ENCODE measurements at places on chromosomes 7 and 10.

DNA sequence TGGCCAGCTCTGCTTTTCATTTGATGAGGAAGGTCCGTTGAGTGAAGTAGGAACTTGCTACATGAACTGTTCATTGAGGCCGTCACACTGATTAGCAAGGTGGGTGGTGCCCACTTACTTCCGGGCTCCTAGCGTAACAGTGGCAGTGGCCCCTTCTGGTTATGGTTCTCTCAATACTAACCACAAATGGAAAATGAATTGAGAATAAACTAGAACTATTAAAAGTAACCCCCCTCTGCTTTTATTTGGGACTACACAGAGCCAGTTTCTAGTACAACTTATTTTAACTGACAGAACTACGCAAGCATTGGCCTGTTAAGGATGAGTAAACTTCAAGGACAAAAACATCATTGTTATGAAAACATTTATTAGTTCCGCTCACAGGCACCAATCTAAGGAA, 519.1 kb downstream of the INHBA start:
- DNase-seq = no peak

GRCh38 chr10:73407495-73407894, 6.4 kb downstream of the ANXA7 start:
- DNase-seq = no peak

DNA sequence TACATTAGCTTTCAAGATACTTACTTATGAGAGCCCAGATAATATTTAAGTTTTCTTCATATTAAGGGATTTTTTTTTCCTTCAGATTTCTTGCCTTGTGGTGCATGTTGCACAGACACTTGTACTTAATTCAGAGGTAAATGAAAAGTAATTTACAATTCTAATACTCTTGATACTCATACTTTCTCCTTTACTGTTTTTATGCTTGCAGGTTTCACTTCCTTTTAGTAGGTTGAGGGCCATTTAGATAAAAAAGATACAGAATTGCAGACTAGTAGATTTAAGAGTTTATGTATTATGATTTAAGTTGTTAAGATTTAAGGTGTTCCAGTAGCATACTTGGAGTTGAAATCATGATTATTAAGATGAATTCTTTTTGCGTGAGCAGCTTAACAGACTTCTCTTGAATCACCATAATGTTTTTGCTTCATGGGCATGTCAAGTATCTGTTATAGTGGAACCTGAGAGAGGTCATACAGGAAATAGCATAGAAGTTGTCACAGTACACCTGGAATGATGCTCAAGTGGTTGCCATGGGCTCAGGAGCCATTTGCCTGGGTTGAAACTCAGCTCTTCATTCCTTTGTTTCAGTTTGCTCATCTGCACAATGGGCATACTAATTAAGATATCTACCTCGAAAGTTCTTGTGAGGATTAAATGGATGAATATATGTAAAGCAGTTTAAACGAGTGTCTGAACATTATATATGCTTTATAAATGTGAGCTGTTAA, 174.8 kb upstream of the PRPS1L1 start:
- no peak for DNase-seq

- DNase-seq = no peak
Measured at GRCh38 chr10:68077026-68077425, 1.9 kb upstream of the HERC4 start.

GRCh38 chr7:2437537-2438148, 34.2 kb downstream of the CHST12 start:
- no peak for DNase-seq

- DNase-seq = no peak
Measured at GRCh38 chr7:22066522-22066921, 120.8 kb upstream of the CDCA7L start.

GRCh38 chr7:601595-602340, 82.1 kb upstream of the PDGFA start:
- DNase-seq = no peak

GRCh38 chr10:33783078-33783477, 448.6 kb upstream of the NRP1 start:
- DNase-seq = no peak

DNA sequence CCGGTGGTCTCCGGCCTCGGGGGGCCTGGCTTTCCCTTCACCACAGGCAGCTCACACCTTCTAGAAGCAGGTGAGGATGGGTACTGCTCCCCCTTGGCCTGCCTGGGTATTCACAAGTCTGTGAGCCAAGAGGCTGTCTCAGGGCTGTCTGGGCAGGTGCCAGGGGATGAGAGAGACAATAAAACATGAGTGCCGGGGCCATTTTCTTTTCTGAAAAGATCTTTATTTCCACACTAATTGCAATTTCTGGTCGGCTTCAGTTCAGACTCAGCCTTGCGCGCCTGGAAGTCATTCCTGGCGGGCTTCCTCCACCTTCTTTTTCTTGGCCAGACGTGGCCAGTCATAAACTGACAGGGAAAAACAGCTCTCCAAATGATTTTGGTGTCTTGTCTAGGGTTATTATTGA, 171.2 kb downstream of the ARHGAP12 start:
- DNase-seq = no peak

DNA sequence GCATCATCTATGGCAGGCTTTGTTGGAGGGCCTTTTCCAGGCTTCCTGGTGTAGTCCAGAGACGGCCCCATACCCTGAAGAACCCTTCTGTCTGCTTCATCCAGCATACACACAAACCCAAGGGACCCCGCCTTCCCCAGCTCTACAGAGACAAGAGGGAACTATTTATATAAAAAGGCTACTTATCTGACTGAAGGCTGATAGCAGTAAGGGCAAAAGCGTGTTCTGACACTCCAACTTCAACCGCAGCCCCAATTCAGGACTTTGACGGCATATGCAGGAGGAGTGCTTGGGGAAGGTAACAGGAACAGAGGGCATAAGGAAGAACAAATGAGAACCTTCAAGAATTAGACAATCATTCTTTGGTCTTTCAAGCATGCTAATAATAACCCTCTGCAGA, 21.0 kb downstream of the GNA12 start:
- DNase-seq = no peak

- no peak for DNase-seq
Measured at GRCh38 chr10:120598386-120598785, 141.4 kb downstream of the PLPP4 start.

DNA sequence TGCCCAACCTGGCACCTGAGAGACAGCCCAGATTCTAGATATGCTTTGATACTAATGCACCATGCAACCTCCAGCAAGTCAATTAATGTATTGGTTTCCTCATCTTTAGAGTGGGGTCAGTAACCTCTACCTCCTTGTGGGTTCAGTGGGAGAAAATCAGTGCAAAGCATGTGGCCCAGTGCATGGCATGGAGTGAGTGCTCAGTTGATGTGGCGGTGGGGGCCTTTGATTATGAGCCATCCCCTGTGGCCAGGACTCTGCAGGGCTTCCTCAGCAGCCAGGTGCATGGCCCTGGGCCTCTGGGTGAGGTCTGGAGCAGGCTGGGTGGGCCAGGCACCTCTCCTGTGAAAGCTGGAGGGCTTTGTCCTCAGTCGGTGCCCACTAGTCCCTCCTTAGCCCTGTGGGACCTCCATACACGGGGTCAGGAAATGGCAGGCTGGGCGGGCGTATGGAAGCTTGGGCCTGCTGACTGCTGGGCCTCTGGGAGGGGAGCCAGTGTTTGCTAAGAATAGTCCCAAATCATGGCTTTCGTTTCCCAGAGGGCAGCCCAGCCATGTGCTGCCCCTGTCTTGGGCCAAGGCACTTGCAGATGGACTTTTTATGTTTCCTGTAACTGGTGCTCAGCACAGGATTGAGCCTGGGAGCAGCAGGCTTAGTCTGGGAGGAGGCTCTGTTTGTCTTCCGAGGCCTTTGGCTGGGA, 3.4 kb downstream of the PALD1 start:
- DNase-seq = no peak

DNA sequence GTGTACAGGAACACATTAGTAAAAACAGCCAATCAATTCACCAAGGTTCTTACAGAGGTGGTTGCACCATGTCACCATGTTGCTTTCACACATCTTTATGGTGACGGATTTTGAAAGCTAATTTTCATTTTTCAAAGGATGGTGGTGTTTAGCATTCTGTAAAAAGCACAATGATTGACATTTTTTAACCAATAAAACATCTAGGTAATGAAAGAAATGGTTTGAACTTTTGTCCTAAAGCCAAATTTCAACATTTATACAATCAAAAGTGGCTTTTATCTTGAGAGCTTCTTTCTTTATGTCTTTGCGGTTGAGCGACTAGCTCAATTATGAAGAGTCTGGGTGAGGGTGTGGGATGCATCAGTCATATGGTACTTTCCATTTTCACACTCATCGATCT, 94.4 kb downstream of the MALRD1 start:
- no peak for DNase-seq

DNA sequence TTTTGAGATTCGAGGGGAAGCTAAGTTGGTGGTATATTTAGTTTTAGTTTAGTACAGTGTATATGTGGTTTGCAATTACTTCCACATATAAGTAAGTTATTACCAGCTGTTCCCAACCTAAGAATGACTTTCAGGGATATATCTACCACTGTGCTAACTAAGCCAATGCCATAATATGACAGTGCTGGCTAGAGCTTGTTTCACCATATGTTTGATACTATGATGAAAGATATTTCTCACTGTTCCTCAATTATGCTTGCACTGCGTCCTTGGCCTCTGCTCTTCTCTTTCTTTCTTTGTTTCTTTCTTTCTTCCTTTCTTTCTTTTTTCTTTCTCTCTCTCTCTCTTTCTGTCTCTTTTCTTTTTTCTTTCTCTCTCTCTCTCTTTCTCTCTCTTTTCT, 113.8 kb upstream of the SKAP2 start:
- no peak for DNase-seq

DNA sequence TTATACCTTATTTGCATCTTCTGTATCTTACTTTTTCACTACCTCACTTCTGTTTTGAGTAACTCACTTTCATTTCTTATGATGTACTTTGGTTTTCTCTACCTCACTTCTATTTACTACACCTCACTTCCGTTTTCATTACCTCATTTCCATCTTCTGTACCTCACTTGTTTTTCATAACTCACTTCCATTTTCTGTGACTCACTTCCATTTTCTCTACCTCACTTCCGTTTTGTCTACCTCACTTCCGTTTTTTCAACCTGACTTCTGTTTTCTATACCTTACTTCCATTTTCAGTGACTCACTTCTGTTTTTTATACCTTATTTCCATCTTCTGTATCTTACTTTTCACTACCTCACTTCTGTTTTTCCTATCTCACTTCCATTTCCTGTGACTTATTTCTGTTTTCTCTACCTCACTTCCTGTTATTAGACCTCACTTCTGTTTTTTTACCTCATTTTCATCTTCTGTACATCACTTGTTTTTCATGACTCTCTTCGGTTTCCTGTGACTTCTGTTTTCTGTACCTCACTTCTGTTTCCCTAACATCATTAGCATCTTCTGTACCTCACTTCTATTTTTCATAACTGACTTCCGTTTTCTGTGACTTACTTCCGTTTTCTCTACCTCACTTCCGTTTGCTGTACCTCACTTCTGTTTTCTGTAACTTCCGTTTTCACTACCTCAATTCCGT, 493.1 kb upstream of the AKR1E2 start:
- no peak for DNase-seq

DNA sequence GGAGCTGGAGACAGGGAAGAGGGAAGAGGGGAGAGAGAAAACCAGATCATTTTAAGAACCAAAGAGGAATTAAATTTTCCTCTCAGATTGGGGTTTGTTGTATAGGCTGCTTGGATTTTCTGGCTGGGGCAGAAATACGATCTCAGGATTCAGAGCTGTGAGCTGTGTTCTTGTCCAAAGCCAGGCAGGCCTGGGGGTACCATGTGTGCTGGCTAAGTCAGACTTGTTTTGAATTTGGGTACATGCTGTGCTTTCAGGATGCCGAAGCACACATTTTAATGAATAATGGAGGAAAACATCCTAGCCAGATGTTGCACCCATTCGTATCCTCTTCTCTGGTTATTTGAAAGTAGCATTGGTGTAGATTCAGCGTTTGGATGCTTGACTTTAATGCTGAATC, 170.3 kb upstream of the PODXL start:
- no peak for DNase-seq

- no peak for DNase-seq
Measured at GRCh38 chr7:128912281-128912680, 1.8 kb upstream of the KCP start.

DNA sequence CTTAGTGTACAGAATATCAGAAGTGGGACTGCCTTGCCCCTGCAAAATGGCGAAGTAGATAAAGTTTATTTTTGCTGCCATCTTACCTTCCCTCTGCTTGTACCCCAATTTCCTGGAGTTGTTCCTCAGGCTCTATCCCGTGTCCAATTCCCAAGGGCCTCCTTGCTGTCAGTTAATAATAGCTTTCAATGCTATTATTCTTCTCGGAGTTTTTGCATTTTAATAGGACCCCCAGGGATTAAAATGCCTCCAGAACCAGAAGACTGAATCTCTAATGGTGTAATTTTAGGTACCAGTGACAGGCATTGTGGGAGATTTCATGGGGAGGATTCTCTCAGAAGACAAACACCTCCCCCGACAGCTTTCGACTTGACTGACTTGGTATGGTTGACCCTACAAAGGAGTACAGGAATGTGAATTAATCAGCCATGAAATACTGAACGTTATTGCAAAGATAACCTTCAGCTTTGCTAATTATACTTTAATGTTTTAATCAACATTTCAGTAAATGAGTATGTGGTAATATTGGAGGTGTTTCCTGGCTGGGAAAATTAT, 75.2 kb downstream of the ZNF22 start:
- DNase-seq = no peak

DNA sequence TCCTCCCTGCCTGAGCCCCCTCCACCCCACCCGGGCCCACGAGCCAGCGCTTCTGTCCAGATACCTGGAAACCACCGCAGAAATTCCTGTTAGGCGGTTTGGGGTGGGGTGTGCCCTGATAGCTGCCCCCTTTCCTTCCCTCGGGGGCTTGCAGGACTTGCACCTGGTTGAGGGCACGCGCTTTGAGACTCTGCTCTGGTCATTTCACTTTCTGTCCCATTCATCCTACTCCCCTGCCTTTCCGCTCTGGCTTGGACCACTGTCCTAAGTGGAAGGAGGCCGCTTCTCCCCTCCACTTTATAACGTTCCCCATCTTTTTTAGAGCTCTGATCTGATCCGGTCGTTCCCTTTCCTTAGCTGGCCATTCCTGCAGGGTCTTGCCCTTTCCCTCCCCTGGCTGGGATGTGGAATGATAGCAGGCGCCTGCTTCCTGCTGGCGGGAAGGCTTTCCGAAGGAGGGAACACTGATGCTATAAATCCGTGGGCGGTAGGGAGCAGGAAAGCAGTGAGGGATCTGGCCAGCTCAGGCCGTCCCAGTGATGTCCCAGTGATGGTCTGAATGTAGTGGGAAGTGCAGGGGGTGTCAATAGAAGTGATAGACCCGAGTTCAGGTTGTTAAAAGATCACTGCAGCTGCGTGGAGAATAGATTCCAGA, 852 bp upstream of the PRKAR1B start:
- no peak for DNase-seq

- no peak for DNase-seq
Measured at GRCh38 chr7:30068117-30068516, 39.9 kb downstream of the PLEKHA8 start.
